ENCODE measurements at places on chromosomes 3 and 15.

- no peak for DNase-seq
These were observed 71.7 kb downstream of the RPLP1 start for GRCh38 chr15:69524296-69524695.

DNA sequence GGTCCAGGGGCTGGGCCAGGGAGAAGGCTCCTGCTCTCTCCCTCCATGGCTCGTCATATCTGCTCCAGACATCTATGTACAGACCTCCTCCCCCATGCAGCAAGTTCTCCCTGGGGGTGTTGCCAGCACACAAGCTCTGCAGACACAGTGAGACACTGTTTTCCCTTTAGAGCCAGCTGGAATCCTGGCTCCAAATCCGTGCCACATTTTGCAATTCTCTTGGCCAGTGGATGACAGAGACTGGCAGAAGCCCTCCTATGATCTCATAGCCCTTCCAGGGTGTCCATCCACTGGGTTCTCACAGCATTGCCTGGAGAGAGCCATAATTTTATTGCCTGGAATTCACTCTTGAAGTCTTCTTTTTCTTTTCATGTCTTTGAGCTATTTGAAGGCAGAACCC, 203.9 kb downstream of the TLE3 start:
- peak; percentile 75 for DNase-seq

DNA sequence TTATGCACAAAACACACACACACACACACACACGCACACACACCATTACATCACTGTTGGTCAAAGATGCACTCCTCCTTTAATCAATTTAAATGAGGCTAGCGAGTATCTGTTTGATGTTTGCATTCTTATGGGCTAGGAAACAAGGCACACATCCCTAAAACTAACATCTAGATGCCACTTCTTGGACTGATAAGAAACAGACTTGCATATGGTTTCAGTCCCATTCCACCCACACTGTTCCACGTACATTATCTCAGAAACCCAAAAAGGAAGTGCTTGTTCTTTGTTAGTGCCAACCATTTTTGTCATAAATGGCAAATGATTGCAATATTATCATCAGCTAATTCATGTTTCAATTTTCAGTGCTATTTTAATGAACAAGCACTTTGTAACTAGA, 69.5 kb downstream of the CCR1 start:
- no peak for DNase-seq

DNA sequence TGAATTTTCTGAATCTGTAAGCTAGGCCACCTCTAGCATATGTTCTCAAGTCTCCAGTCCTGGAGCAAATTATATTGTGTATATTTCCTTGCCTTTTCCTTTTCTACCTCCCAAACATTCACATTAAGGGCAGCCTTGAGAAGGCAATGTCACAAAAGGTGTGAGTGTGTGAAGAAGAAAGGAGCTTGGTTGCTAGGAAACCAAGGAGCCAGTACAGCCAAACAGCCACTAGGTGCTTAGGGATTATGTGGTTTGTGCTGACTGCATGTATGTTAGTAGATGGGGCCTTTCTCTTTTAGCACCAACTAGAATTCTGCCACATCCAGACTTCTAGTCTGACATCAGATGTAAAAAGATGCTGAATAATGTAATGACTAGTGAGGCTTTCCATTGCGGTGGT, 118.8 kb upstream of the DAZL start:
- no peak for DNase-seq

GRCh38 chr3:25856902-25857518, 67.1 kb downstream of the OXSM start:
- no peak for DNase-seq

- DNase-seq: no peak
These were observed 13.3 kb downstream of the STAC start for GRCh38 chr3:36393563-36393962.

DNA sequence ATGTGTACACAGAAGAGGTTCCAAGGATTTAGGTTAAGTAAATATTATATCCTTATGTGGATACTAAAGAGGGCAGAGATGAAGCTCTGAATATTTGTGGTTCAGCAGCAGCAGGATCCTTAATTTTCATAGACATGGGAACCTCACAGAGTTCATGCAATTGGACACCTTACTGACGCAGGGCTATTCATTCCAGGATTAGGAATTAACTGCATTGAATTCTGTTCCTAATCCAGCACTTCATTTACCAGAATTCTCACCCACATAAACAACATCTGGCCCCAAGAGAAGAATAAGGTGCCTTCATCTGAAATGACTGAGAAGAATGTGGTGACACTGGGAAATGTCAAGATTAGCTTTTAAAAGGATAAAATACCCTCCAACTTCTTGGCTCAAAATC, 62.4 kb downstream of the ADAMTS9 start:
- peak; percentile 40 for DNase-seq

GRCh38 chr15:62896969-62897486, 145.5 kb upstream of the TPM1 start:
- DNase-seq: peak; percentile 90

GRCh38 chr3:82133070-82133606, 371.7 kb upstream of the GBE1 start:
- DNase-seq: peak; percentile 84

GRCh38 chr3:146834917-146835316, 229.8 kb upstream of the PLSCR5 start:
- DNase-seq: peak; percentile 27

GRCh38 chr3:131723343-131723742, 220.6 kb upstream of the MRPL3 start:
- DNase-seq: no peak

- no peak for DNase-seq
These were observed 74.9 kb downstream of the RAD18 start for GRCh38 chr3:8888301-8888915.

- no peak for DNase-seq
These were observed 38.1 kb downstream of the ST3GAL6 start for GRCh38 chr3:98801043-98801747.

- no peak for DNase-seq
These were observed 96.3 kb upstream of the OXTR start for GRCh38 chr3:8865697-8866096.

GRCh38 chr15:28957606-28958498, 72.1 kb downstream of the APBA2 start:
- DNase-seq: no peak

DNA sequence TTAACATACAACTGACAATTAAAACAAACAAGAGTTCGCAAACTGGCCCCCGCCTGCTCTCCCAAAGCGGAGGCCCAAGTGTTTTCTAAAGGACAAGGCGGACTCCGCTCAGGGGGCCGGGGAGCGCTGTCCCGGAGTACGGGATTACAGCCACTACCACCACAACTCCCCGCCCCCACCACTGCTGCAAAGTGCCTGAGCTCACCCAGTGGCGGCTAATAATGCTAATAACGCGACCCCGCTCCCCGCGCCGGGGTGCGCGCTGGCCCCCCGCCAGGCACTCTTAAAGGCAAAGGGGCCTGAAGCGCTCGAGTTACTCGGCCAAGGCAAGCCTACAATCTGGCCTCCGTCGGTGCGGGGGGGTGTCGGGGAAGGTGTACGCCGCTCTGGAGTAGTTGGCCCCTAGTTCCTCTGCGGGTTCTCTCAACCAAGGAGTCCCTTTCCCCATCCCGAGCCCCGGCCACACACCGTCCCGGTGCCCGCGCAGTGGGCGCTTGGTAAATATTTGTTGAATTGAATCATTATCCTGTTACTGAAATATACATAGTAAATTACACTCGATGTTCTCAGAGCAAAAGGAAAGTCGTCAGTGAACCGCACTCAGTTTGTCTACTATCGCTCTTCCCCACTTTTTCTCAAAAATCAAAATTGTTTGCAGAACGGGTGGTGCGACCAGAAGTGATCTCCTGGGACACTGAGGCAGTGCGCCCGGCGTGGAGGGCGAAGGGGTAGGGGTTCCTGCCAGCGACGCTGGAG, 827 bp downstream of the WNT5A start:
- DNase-seq: peak; percentile 86
